RPMI7951 (cell line): ENCODE measurements at places on chromosomes 5 and 9.

DNA sequence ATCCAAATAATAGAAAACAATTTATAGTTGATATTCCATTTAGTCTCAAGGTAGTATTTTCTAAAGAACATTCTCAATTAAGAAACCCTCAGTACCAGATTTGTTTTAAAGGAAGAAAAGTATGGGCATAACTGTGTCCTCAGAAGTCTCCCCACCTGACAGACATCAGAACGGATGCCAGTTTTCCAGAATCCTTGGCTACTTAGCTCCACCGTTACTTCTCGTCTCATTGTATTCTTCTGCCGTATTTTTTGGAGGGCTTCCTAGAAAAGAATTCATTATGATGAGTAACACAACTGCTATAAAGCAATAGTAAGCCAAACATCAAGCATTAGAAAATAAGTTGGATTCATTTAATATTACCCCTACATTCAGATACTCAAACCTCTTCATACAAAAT is 67.8 kb downstream of the DROSHA start:
- DNase-seq, result no peak

- no peak for DNase-seq
These were observed at the start of gene RNF183 for GRCh38 chr9:113302792-113303418. Gene RNF183, minus strand, starts transcription at chr9:113303376. Its CDS starts 5,192 bp downstream, at chr9:113298184.

DNA sequence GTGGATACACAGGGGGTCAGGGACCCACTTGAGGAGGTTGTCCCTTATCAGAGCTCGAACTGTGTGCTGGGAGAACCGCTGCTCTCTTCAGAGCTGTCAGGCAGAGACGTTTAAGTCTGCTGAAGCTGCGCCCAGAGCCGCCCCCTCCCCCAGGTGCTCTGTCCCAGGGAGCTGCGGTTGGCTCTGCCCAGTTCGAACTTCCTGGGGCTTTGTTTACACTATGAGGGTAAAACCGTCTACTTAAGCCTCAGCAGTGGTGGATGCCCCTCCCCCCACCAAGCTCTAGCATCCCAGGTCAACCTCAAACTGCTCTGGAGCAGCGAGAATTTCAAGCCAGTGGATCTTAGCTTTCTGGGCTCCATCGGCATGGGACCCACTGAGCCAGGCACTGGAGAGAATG is 15.9 kb downstream of the SRD5A1 start:
- DNase-seq, result no peak

DNA sequence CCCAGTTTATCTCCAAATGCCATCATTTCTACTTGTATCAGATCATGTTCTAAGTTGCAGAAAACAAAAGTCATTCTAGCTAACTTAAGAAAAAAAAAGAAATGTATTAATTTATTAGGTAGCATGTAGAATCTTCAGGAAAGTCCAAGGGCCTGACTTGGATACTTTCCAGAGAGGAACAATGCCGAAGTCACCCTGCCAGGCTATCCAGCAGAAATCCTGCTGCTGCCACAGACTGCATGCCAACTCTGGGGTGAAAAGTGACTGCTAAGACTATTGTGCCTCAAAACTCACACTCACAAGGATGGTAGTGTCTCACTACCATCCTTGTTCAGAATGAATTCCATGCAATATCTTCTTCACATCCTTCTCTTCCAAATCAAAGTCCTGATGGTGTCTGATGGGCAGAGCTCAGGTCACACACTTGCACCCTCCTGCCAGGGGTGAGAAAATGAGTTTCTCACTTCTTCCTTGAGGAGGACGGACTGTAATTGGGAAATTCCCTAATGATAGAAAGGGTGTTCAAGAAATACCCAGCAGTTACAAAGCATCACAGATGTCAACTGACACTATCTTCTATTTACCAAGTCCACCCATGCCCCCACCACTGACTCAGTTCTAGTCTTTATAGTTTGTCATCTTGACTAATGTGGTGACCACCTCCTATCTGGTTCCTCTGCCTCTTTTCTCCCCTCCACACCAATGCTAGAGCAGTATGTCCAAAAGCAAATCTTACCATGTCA is 279.4 kb downstream of the CWC27 start:
- DNase-seq, result no peak

GRCh38 chr9:116604251-116604650 is 82.9 kb upstream of the TRIM32 start:
- DNase-seq, result no peak

- no peak for DNase-seq
These were observed 138.0 kb upstream of the EFNA5 start for GRCh38 chr5:107808671-107809137.

DNA sequence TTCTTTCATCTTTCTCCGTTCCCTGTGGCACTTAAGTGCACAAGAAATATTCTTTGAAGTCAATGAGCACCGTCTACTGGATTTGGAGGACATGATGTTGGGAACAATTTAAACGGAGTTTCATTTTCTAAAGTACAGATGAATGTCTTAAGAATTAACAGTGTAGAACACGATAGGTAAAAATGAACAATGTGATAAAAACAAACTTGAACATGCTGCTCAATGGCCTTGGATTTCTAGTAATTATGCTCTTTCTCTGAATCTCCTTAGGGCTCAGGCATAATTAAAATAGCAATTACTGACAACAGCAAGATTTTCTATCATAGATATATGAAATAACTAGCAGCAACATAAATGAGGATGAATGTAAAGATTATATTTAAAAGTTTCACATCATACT is 142.2 kb upstream of the CDH6 start:
- DNase-seq, result no peak

DNA sequence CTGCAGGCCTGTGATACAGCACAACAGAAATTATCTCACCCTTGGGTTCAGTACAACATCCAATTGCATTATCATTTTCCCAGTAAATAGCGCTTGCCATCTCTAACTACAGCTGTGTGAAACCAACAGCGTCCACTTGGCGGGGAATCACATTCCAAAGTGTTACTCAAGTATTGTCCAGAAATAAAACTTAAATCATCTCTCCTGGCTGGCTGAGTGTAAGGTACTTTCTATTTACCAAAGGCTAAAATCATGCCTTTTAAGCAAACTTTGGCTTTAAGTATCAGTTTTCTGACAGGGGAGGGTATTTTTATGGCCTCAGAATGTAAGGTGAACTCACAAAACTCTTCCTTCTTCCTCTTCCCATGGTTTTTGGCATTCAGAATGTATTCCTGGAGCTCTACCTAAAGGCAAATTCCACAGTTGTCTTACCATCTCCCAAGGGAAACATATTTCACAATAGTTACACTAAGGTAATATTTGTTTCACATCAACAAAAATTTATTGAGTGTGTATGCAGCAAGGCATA is 205.6 kb upstream of the MPDZ start:
- DNase-seq, result peak; percentile 9

DNA sequence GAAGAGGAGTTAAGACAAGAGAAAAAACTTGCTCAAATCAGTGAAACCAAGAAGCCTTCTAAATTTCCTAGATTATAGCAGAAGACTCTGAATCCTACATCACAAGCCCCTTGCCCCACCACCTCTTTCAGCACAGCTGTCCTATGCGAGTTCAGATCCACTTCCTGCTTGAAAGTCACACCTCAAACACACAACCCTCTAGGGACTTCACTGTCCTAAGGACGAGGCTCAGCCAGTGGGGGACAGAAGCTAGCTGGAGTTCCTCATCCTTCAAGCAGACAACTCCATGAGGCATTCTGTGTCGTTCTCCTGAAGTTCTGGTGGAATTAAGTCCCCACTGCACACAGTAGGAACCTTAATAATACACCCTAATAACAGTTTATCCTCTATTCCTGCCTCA is 44.3 kb downstream of the NRG2 start:
- no peak for DNase-seq

- DNase-seq, result no peak
These were observed 277 bp downstream of the EIF4E1B start for GRCh38 chr5:176630681-176631222.

- no peak for DNase-seq
These were observed 4.1 kb downstream of the TESK1 start for GRCh38 chr9:35609001-35609819.

- no peak for DNase-seq
These were observed 95.2 kb upstream of the PHF24 start for GRCh38 chr9:34862836-34863235.

- peak; percentile 69 for DNase-seq
These were observed 143.0 kb downstream of the ADAMTS6 start for GRCh38 chr5:65338606-65339151.

GRCh38 chr9:114549697-114550330 is 37.8 kb upstream of the ATP6V1G1 start:
- DNase-seq, result no peak

- DNase-seq, result no peak
These were observed 4.3 kb downstream of the MGAT4B start for GRCh38 chr5:179802207-179802883.
